Stimulated activated CD4-positive, alpha-beta T cell treated with anti-CD3 and anti-CD28 coated beads, Interleukin-1b, Interleukin-23, amount 100 ng/mL, for 48 hours (primary cell): ENCODE measurements at places on chromosomes 4 and X.

- DNase-seq, result no peak
These were observed 131.8 kb downstream of the BMPR1B start for GRCh38 chr4:94889523-94889922.

DNA sequence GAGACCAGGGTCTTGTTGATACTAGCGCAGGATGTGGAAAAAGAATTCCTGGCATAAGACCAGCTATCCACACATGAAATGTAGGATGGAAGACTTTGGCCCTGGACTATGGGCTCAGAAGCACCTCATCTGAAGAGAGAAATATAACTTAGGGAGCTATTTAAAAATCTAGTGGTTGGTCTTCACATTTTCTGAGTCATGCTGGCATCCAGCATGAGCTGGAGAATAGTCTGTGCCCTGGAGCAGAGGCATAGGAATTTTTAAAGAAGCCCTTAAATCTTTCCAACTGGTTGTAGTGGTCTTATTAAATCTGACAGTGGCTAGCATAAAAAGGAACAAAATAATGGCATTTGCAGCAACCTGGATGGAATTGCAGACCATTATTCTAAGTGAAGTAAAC lies 86.3 kb downstream of the SMARCA5 start:
- DNase-seq, result no peak

GRCh38 chrX:154022108-154022507 lies 2.4 kb upstream of the IRAK1 start:
- no peak for DNase-seq

DNA sequence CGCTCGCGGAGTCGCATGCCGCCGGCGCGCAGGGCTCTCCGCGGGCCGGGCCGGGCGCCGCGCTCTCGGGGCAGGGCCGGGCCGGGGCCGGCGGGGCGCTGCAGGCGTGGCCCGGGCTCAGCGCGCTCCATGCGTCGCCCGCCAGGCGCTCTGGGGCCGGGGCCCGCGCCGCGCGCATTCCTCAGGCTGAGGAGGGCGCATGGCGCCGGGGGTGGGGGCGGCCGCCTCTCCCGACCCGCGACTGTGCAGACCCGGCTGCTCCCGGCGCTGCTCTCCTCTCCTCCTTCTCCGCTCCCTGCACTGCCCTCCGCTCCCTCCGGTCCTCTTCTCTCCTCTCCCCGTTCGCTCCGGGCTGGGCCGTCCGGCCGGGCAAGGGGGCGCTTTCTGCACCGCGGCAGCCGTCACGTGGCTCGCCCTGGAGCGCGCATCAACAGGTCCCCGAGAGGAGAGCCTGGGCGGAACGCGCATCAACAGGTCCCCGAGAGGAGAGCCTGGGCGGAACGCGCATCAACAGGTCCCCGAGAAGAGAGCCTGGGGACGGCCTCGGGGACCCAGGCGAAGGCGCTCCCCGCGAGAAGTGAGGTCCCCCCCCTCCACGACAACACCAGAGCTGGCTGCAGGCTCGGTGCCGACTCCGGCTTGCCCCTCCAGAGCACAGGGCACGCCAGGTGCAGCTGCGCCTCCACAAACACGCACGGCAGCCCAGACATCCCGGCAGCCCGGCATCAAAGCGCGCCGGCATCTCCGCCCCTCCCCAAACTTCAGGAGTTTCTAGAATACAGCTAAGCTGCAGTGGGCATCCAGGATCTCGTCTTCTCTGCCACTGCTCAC lies 12.9 kb downstream of the PPP2R3B start:
- DNase-seq, result peak; percentile 52

GRCh38 chr4:12658146-12658545 lies 826.0 kb downstream of the RAB28 start:
- no peak for DNase-seq

- no peak for DNase-seq
These were observed 167.7 kb downstream of the DCAF12L2 start for GRCh38 chrX:125998432-125998831.

DNA sequence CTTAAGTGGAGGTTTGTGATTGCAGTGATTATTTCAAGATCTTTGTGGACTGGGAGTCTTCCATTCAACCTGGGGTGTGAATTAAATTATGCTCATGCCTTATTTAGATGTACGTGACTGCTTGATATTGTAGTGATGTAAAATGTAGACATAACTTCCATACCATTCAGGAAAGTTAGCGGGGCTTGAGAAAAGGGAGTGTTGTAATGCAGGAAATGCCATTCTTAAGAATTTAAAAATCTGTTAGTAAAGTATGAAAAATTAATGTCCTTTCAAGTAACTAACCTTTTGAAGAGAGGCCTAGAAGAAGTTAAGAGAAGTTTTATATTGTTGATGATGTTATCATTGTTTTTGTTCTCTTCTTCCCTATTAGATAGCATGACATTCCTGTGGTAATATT lies 318.2 kb downstream of the CCSER1 start:
- no peak for DNase-seq

- no peak for DNase-seq
These were observed 51.5 kb downstream of the SEL1L3 start for GRCh38 chr4:25811374-25811690.

- DNase-seq, result no peak
These were observed 178.0 kb upstream of the ANKRD50 start for GRCh38 chr4:124890522-124890921.

DNA sequence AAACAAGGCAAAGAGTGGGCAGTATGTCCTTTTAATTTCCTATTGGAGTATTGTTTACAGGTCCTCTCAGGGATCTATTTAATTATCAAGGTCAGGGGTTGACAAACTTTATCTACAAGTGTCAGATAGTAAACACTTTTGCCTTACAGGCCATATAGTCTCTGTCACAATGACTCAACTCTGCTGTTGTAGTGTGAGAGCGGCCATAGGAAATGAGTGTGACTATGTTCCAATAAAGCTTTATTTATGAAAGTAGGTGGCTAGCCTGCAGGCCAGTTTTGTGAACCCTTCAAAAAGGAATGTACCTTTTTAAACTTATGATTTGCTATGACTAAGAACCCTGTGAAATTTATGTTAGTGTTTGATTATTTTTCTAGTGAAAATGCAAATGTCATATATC lies 156.1 kb downstream of the GPAT3 start:
- no peak for DNase-seq

DNA sequence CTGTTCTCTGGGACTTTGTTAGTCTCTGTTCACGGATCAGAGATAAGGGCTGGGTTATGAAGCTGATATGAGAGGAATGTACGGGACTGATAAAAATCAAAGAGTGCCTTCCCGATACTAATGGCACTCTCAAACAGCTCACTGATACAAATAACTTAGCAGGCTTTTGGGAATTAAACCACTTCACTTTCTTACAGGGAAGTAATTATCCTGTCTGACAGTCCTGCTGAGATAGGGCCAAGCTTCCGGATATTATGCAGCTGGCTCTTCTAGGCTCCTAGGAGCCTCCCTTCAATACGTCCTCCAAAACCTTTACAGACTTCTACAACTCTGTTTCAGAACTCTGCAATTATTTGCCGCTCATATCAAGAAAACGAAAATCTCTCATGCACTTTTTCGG lies 418.0 kb downstream of the NLGN4X start:
- DNase-seq, result no peak

DNA sequence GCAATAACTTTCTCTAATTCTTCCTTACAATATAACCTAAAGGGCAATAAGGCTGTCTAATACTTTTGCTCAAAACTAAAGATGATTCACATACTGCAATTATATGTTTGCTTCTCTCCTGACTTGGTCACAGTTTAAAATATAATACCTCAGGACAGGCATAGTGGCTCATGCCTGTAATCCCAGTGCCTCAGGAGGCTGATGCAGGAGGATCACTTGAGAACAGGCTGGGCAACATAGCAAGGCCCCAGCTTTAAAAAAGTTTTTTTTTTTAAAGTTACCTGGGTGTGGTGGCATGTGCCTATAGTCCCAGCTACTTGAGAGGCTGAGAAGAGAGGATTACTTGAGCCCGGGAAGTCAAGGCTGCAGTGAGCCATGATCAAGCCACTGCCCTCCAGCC lies 229.7 kb upstream of the GALNT7 start:
- DNase-seq, result no peak

GRCh38 chr4:30117433-30117832 lies 602.7 kb upstream of the PCDH7 start:
- no peak for DNase-seq

DNA sequence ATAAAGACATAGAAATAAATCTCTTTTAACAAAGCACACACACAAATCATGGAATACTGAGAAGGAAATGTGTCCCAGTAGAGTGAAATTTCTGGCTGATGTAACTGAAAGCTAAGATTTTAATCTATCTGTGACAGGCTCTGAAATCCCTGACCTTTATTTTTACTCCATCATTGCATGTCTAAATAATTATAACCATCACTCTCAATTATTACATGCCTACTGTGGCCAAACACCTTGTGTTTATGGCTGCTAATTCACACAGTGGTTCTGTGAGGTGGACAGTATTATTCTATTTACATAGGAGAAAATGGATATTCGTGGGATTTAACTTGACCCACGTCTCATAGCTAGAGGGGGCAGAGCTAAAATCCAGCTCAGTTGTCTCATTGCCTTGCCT lies 438.1 kb downstream of the TLL1 start:
- no peak for DNase-seq

DNA sequence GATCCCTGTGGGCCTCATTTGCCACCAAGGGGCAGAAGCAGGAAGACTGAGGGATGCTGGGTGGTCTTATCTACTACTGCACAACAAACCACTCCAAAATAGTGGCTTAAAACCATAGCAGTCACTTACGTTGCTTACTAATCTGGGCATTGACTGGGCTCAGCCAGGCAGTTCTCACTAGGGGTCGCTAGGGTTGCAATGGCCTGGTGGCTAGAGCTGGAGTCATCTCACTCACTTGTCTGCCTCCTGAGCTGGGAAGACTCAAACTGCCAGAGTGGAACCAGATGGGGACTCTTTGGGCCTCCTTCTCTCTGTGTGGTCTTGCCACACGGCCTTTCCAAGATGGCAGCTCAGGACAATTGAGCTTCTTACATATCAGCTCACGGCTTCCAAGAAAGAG lies 216.3 kb upstream of the BCOR start:
- DNase-seq, result no peak

- DNase-seq, result peak; percentile 50
These were observed 11.8 kb upstream of the DCUN1D4 start for GRCh38 chr4:51831133-51831532.

- no peak for DNase-seq
These were observed 29.6 kb downstream of the KDM5C start for GRCh38 chrX:53195401-53195800.

DNA sequence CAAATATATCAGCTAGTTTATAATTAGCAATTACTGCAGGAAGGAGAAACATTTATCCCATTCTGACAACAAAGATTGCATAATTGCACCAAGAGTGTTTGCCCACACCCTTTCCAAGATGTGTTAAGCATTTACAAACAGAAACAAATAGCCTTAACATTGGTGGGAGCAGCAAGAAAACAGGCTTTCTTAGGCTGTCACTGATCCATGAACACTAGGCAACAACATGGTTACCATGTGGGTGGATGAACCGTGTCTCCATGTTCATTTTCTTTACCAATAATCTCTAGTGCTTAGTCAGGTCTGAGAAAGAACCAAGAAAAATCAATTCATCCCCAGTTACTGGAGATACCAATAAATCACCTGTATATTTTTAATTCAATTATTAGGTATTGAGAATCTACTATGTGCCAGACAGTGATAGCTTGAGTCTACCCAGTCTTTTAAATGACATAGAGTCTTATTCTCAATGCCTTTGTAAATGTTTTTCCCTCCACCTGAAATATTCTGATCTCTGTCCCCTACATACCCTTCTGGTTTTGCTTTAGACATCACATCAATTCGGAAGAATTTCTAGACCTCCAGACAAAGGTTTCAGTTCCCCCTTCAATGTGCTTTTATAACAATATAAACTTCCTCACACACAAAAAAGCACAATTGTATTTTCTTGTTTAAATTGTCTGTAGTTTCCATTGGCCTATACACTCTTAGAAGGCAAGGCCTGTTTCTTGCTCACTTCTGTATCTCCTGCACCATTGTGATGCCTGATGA lies 286.6 kb downstream of the PPP1R2C start:
- no peak for DNase-seq

DNA sequence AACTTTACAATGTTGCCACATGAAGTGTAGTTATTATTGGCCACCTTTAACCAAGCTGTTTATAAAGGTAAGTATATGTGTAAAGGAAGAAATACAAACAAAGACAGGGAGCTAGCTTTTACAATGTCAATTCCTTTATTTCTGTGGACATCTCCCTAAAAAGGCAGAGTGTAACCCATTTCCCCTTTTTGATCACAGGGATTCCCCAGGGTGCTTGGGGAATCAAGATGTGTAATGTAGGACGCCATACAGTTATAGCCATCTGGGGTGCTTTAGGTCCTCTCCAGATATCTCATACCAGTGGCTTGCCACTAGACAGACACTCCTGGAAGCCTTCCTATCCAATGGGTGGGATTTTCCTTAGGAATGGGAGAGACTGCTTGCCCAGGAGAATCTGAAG lies 4.2 kb upstream of the CUL4B start:
- DNase-seq, result no peak

GRCh38 chr4:38184404-38184803 lies 224.2 kb downstream of the PTTG2 start:
- DNase-seq, result no peak

DNA sequence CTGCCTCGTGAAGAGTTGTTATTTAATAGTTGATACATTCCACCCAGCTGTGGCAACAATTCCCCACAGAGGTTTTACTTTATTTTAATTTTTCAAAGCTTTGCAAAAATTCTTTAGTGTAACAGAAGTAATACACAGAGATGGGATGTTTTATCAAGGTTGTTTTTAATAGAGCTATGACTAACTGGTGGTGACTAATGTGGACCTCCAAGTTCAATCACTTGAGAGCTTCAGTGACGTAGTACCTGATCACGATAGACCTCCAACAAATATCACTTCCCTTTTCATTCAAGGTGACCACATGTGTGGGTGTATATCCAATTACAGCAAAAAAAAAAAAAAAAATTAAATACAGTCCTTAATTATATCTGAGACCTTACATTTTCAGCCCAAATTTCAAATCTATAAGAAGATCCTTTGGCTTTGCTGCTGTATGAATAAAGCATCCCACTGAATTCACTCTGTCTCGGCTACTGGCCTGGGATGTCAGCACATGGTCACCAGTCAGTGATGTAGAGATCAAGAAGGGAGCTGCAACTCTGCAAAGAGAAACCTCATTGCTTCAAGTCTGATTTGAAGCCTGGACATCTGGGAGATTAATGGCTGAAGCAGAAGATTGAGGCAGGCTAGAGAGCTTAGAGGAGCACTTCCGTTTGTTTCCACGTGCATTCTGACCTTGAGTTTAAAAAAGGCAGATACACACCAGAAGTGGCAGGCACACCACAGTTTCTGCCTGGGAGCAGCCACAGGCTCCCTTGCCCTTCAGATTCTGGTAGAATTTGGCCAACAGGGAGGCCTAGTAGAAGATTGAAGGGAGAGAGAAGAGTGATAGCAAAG lies 345.9 kb upstream of the NOCT start:
- no peak for DNase-seq

DNA sequence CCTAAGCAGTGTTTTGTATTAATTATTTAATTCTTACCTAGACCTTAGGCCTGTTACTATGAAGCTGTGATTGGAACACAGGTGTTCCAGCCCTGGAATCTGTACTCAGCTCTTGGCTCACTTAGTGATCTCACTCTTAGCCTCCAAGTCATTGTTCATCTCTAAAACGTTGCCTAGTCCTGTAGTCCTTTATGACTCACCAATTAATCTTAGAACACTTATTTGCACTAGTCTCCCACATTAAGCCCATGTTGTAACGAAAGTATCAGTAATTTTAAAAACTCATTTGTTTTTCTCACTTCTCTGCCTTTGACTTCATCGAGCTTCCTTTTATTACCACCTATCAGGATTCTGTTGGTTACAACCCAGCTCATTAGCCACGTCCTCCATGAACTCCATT lies 1224.7 kb upstream of the TENM3 start:
- DNase-seq, result no peak

GRCh38 chr4:7411896-7412553 lies 22.7 kb downstream of the PSAPL1 start:
- DNase-seq, result no peak
